ENCODE measurements at places on chromosomes 7 and 10. TPM values are rescaled to one million over a fixed set of nuclear protein-coding genes. Genes with fewer than 3 reads are reported as not detected.

DNA sequence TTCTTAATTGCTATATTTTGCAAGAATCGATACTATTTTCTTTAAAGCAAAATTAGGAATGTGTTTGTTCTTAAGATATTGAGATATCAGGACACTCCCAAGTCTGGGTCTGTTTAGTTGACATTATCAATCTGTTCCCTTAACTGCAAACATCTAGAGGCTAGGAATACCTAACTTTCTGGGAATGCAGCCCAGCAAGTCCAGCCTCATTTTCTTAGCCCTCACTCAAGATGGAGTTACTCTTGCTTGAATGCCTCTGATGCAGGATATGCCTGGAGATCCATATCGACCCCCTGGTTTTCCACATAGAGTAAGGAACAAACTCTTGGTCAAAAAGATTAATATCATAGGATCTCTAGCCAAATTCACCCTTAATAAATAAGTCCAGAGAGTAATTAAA is 305.3 kb upstream of the COBL start:
- DNase-seq, result no peak

Gene SFRP5
- total RNA-seq, result 1.1 TPM

DNA sequence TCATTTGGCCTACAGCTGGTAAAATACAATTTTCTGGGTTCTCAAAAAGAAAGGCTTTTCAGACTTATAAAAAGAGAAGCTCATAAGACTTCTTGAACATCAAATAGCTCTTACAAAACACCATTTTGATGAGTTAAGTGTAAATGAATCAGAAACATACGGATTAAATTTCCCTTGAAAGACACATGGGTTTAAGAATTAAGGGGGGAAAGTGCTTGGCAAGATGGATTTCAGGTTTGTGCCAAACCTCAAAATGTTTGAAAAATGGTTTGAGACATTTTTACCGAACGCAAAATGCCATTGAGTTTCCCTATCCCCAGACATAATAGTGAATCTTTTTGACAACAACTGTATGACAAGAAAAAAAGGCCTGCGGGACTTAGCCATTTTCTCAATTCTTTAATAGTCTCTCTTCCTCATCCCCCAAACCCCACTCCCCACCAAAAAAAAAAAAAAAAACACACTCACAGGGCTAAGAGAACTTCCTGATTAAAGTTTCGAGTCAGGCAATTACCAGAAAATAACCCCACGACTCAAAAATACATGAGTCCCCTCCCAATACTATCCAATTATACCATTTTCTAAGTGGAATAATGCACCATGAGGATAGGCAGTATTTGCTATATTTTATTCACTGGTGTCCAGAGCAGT is 260.1 kb downstream of the TRIL start:
- DNase-seq, result no peak

Gene LIPM
- not detected for total RNA-seq

GRCh38 chr10:29730458-29730857 is 95.7 kb upstream of the SVIL start:
- DNase-seq, result no peak

DNA sequence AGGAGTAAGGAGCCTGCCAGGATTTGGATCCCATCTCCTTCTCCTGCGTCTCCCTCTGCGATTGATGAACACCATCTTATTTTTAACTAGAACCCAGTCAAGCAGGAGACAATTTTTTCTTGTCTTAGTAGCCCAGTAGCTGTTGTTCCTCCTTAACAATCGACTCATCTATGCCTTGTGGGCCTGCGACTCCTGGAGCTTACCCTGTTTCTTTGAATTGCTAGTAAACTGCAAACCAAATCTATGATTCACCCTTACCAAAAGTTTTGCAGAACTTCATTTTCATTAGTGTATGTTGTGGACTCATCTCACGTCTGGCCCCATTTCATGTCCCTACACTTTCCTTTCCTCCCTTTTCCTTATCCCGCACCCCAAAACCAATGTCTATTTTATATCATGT is 37.7 kb downstream of the TRIL start:
- no peak for DNase-seq

GRCh38 chr10:70657041-70657440 is 15.3 kb upstream of the ADAMTS14 start:
- no peak for DNase-seq

GRCh38 chr7:156445997-156446761 is 194.4 kb upstream of the RNF32 start:
- DNase-seq, result no peak

DNA sequence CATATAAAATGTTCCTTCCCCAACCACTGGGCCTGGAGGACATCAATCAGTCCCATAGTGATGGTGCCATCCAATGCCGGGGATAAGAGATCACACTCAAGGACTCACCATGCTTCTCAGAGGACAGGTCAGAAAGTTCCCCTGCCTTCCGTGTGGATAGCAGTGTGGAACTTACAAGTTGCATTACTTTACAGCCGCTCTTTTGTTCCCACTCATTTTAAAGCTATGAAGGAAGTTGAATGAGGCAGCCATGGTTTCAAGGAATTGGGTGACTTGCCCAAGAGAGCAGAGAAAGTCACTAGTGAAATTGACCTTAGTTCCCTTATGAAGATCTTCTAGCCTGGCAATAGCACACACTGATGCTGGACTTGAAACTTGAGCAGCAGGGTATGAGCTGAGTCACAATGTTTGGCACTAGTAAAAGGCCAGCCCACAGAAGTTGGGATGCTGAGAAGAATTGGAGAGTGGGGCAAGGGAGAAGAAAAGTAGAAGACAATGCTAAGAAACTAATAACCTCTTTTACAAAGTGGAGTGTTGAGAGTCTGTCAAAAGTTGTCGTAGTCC is 78.7 kb downstream of the CXCL12 start:
- no peak for DNase-seq

Gene DDX50
- 63.4 TPM for total RNA-seq

Gene TMEM213
- total RNA-seq, result not detected

Gene PTPRE
- total RNA-seq, result 15.9 TPM

DNA sequence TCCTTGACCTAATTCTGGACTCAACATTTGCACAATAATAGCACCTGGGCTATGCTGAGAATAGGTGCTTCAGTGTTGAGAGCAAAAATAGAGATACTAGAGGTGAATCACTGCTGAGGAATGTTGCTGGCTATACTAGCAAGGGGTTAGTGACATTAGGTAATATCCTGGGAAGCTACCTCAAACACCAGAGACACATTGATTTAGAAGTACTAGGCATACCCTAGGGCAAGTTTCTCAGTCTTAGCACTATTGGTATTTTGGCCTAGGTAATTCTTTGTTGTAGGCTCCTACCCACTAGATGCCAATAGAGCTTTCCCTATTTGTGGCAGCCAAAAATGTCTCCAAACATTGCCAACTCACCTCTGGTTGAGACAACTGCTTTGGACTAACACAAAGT is 484.0 kb upstream of the MBL2 start:
- DNase-seq, result no peak

Gene NPSR1
- 0.58 TPM for total RNA-seq

GRCh38 chr7:137421366-137421765 is 77.8 kb upstream of the PTN start:
- no peak for DNase-seq

DNA sequence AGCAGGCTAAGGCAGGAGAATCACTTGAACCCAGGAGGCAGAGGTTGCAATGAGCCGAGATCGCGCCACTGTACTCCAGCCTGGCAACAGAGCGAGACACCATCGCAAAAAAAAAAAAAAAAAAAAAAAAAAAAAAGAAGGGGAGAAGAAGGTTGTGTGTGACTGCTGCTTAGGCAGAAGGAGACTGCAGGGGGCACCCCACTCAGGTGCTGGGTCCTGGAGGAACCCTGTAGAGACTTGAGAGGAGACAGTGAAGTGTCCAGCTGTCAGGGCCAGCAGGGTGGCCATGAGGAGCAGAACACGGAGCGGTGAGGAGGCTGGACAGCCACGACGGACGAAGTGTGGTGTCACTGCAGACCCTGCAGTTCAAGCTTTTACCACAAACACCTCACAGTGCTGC is 99.0 kb upstream of the NMT2 start:
- DNase-seq, result no peak

Gene FRG2B
- total RNA-seq, result not detected

Gene ARID5B
- total RNA-seq, result 52.5 TPM

GRCh38 chr10:31242902-31243301 is 76.1 kb upstream of the ZEB1 start:
- no peak for DNase-seq

Gene ANKRD26
- total RNA-seq, result 30.3 TPM

DNA sequence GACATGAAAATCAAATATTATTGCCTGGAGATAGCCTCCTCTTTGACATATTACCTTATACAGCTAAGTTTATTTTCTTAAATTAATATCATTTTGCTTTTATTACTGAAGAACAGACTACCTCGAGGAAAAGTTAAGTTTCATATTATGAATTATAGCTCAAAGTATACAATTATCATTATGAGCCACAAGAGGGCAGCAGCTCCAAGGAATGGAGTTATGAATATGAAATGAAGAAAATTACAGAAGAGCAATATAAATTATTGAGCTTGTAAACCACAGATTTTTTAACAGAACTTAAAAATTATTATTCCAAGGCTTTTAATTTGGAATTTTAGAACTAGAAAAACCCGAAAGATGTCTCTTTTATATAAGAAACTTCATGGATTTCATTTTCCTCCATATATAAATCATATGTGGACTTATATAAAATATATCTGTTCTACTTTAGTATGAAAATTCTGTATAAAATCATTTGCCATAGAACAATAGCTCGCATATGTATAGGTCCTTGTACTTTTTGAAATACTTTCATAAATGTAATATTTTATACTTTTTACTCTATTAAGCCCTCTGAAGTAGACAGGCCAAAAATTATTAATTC is 40.1 kb downstream of the IQUB start:
- no peak for DNase-seq

Gene PON1
- not detected for total RNA-seq

- DNase-seq, result no peak
Measured at GRCh38 chr7:843230-843629, 11.0 kb downstream of the SUN1 start.

Gene TRIM56
- total RNA-seq, result 13.5 TPM

Gene LAMB1
- total RNA-seq, result 323 TPM

Gene OR2A12
- total RNA-seq, result not detected

Gene ITGB8
- 106 TPM for total RNA-seq

Gene BNIP3
- 24.1 TPM for total RNA-seq

- DNase-seq, result no peak
Measured at GRCh38 chr10:75600833-75601232, 169.4 kb downstream of the LRMDA start.

DNA sequence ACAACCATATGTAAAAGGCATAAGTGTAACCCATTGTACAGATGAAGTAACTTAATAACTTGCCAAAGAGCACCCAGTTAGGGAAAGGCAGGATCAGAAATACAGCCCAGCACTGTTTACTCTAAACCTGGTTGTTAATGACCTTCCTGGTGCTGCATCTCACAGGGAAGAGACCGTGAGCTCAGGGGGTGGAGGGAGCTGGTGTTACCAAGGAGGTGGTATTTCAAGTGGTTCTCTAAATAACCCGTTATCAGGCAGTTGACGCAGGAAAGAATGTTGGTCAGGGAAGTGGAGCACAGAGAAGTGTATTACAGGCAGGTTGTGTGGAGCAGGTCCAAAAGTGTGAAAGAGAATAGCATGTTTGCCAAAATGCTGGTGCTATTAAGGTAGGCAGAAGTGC is 4.4 kb upstream of the ST7 start:
- DNase-seq, result no peak

DNA sequence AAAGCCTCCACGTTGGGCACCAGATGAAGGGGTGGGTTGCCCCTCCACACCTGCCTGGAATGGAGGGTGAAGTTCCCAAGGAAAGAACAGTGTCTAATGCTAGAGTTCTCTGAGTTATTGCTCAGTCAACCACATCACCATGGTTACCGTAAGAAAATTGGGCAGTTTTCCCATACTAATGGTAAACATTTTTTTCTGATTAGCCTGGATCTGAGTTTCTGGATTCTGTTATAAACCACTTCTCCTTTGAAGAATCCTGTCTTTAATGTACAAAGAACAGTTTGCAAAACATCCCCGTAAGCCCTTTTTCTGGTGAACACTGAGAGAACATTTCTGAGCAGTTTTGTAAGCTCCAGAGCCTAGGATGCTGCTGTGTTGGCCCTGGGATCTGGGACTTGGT is 45.5 kb downstream of the ABCC2 start:
- no peak for DNase-seq

- DNase-seq, result no peak
Measured at GRCh38 chr10:97928897-97929296, 79.3 kb downstream of the GOLGA7B start.

Gene MAGI2
- total RNA-seq, result 37.4 TPM

DNA sequence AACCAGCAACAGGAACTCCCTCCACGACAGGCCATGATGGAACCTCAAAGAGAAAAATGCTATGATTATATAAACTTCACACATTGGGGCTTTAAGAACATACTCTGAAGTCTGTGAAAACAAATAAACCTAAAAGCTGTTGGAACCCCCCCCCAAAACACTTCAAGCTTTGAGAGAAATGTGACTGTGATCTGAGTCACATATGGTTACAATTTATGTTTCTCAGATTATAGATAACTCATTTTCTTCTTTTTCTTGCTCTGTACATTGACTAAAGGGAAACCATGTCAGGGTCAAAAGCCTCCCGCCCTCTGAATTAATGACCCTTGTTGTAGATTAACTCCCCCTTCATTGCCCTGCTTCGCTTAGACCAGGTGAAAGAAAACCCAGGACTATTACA is 15.8 kb downstream of the VOPP1 start:
- DNase-seq, result no peak

- no peak for DNase-seq
Measured at GRCh38 chr10:48500771-48501170, 104.1 kb downstream of the ARHGAP22 start.

- DNase-seq, result no peak
Measured at GRCh38 chr10:44668336-44668735, 242.8 kb upstream of the TMEM72 start.

DNA sequence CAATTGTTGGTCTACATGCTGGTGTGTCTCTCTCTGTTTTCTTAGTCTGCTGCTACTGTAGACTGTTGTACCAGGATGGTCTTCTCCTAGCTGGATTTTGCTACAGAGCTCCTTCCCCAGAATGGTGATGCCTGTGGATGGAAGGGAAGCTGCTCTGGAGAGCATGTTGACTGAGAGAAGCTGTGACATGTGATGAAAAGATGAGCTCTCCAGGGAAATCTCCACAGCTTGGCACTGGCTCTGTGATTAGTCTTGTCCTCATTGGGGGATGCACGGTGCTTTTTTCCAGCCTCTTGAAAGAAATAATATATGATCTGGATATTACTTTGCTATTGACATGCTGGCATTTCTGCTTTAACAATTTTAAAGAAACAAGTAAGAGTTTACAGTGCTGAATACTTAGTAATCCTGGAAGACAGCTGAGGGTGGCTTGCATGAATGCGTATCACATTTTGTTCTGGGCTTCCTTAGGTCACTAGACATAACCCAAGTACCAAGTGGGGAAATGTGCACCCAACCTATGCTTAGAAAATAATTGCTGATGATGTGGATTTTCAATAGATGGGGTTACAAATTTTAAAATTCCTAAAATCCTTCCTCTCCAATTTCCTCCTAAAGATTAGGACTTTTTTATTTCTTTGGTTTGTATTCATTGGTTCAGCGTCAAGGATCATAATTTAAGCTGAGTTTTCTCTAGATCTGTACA is 849.7 kb downstream of the KCNMA1 start:
- DNase-seq, result no peak

Measured in urinary bladder (tissue), 4 donors.